ENCODE measurements at places on chromosomes 16 and 17. TPM values are rescaled to one million over a fixed set of nuclear protein-coding genes. Genes with fewer than 3 reads are reported as not detected.

The ATP2A3 gene
- total RNA-seq: 54.0 TPM

GRCh38 chr16:71412270-71413160 lies 29.3 kb downstream of the TLE7 start:
- DNase-seq: peak; percentile 67

The ANKRD13B gene
- total RNA-seq: 27.5 TPM

- no peak for DNase-seq
These were observed at the start of gene MPRIP for GRCh38 chr17:17042384-17042736. Gene MPRIP, plus strand, starts transcription at chr17:17042457. Its CDS starts 392 bp downstream, at chr17:17042849.

The DNAJA2 gene
- total RNA-seq: 63.7 TPM

DNA sequence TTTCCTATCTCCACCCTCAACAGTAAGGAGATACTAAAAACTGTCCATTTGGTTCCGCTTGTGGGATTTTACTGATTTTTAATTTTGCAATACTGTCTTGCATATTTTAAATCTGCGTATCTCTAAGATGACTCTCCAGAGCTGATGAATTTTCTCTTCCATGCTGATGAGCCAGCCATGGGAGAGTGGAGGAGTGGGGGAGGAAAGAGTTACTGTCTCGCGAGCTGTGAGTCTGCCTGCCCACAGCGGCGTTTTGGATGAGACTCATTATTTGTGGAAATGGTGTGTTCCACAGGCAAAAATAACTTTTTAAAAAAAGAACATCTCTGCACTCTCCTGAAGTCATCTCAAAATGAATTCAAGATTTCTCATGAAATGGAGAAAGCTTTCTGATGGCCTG lies 34.6 kb upstream of the MYOCD start:
- DNase-seq: no peak

DNA sequence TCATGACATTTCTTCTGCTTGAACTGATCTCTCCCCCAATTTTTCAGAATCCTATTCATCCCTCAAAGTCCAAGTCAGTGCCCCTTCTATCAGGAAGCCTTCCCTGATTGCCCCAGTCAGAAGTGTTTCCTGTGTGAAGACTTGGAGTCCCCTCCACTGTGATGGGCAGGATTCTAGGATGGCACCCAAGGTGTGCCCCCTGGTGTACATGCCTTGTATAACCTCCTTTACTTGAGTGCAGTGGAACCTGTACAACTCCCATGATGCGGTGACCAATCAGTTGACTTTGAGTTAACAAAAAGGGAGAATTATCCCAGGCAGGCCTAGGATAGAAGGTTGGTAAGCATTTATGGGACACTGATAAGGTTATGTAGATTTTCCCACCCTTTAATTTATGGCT lies 23.4 kb downstream of the MYH13 start:
- DNase-seq: no peak

DNA sequence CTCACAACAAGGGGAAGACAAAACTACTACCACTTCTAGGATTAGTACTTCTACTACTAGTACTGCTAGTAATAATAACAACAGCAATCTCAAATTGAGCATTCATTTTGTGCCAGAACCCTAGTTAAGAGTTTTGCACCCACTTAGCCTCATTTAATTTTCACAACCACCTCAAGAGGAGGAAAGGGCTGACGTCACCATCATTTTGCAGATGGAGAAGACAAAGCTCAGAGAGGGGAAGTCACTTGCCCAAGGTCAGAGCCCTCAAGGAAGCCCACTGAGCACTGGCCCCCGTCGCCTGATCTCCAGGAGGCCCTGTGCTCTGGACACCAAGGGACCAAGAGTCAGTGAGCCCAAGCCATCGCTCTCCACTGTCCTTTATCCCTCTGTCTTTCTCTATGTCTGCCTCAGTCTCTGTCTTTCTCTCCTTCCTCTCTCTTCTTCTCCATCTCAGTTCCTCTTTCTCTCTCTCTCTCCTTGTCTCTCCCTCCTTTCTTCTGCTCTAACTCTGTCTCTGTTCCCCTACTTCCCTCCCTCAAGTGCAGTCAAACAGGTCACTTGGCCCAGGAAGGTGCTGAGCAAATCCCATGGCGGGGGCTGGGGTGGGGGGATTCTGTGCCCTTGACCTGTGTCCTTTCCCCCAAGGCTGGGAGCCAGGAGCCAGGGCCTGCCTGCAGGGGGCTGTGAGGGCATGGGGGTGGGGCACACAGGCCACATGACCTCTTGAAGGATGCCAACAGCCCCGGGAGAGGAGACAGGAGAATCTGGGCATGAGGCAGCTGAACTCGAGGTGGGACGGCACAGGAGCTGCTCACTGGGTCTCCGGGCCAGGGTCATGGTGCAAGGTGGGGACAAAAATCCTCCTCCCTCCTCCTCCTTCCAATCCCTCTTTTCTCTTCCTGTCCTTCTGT lies 11.2 kb upstream of the NGFR start:
- DNase-seq: no peak

- no peak for DNase-seq
These were observed 37.9 kb downstream of the UBN1 start for GRCh38 chr16:4884972-4885874.

The GAS2L2 gene
- 0.11 TPM for total RNA-seq

DNA sequence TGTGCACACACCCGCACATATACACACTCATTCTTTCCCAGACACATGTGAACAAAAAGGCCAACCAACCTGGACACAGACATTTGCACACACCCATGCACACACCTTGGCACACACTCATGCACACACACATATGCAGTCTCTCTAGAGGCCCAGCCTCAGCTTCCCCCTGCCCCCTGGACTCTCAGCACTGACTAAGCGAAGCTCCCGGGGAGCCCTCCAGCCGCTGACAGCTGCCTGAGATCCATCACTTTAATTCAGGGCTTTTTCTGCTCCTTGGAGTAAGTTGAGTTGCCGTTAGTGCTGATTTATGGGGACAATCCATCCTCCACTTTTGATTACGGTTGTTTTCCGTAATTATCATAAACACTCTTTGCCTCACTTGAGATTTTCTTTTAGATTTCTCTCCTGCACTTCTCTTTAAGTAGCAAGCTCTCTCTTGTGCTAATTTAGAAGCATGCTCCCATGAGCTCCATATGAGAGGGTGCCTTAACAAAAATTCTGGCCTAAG lies 158.6 kb upstream of the CDC42EP4 start:
- no peak for DNase-seq

DNA sequence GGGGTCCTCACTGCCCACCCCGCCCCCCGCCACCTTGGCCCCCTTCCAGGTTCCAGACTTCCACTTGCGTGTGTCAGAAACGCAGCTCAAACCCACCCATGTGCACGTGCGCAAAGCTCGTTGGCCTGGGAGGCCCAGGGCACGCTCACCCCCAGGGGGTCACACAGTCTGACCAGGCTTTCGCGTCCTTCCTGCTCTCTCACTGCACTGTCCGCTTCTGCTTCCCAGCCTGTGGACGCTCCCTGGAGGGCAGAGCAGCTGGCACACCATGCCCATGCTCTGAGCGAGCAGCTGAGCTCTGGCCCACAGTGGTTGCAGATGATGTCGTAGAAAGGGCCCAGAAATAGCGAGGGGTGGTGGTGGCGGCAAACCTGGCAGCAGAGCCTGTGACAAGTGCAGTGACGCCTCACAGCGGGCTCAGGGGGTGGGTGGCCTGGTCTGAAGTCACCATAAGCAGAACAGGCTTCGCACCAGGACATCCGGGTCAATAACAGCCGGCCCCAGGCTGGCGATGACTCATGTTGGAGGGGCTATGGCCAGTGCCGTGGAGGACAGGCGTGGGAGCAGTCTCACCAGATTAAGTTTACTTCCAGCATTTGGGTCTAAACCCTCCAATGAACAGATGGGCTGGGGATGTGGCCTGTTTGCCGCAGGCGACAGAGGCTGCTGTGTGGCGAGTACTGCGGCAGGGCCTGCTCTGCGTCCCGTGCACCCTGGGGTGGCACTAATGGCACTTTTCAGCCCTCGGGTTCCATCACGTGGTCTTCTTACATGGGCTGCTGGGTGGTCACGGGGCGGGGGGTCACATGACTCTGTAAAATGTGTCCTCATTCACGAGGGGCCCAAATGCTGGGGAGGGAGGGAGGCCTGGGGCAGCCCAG lies 49.0 kb downstream of the NT5M start:
- no peak for DNase-seq

DNA sequence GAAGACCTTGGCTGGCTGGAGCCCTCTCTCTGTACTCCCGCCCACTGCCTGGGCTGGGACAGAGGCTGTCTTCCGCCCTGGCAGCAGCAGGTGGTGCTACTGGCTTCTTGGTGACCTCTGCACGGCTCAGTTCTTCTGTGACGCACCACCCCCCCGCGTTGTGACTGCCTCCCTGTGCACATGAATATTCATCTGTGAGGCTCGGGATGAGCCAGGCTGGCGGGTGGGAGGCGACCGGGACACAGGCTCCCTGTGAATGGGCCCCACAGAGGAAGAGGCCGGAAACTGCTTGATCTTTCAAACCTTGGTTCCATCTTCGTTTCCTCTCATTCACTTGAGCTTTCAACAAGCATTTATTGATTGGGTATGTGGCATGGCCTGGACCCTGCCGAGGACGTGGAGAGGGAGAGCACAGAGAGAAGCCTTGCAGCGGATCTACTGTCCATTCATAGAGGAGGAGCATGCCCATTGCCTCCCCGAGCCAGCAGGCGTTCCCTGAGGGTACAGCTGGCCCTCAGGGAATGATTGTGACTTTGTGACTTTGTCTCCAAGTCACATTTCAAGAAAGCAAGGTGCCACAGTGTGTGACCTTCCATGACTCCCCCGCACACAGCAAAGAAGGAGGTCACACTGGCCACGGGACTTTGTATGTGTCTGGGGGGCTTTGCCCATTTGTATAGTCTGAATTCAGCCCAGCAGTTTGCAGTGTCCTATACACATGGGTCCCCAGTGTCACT lies 45.0 kb downstream of the B9D1 start:
- DNase-seq: peak; percentile 26

- DNase-seq: peak; percentile 60
These were observed 61.4 kb downstream of the ZNF18 start for GRCh38 chr17:11935734-11936406.

DNA sequence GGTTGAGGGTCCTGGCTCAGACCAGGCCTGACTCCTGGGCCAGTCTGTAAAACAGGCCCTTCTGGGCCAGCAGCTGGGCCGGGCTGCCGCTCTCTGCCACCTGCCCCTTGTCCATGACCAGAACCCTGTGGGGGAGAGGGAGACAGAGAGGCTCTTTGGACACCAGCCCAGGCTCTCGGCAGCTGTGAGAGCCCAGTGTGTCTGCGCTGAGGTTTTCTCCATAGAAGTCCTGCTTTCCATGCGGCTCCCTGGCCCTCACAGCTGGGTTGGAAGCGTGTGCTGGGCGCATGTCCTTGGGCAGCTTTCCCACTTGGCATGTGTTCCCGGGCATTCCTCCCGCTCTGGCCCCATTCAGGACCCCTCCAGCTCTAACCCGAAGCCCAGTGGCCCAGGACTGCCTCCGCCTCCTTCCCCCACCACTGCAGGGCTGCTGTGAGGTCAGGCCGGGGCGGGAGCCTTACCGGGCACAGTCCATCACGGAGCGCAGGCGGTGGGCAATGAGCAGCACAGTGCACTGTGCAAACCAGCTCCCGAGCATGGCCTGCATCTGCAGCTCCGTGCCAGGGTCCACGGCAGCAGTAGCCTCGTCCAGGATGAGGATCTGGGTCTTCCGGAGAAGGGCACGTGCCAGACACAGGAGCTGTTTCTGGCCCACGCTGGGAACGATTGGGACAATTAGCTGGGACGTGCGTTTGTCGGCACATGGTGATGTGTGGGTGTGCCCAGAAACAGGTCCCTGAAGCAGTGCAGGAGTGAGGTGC lies 73.0 kb downstream of the ABCC6 start:
- DNase-seq: no peak

GRCh38 chr16:11105038-11105903 lies 150.7 kb downstream of the SOCS1 start:
- DNase-seq: no peak

The MAP2K3 gene
- total RNA-seq: 24.7 TPM

DNA sequence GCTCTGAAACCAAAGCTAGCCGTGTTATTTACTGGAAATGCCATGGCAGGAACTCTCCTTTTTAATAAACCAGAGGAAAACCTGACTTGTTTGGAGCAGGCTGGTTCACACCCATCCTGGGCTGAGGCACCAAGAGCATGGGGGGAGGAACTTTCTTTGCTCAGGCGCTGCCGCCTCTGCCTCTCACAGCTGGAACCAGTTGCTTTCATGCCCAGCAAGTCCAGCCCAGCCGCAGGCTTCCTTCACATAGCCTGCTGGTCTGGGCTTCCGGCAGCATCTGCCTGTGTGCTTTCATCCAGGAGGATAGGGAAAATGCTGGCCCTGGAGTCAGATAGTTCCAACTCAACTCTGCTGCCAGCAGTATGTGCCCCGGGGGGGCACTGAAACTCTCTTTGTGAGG lies 88.1 kb upstream of the ASIC2 start:
- no peak for DNase-seq

The KRTAP1-5 gene
- not detected for total RNA-seq

DNA sequence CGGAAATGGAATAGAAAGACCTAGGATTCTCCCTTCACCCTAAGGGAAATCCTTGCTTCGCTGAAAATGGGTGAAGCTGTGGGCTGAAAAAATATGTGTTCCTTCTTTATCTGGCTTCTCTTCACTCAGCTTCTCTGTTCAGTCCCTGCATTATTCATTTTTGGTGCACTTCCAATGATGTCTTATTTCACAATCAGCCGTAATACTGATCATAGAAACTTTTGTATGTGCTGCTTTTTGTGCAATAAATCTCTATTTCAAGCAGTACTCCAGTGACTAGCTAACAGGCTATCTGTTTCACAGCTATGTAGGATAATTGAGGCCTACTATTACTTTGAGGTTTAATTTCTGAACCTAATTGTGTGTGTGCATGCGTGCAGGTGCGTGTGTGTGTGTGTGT lies 144.6 kb downstream of the FOXL1 start:
- DNase-seq: no peak

DNA sequence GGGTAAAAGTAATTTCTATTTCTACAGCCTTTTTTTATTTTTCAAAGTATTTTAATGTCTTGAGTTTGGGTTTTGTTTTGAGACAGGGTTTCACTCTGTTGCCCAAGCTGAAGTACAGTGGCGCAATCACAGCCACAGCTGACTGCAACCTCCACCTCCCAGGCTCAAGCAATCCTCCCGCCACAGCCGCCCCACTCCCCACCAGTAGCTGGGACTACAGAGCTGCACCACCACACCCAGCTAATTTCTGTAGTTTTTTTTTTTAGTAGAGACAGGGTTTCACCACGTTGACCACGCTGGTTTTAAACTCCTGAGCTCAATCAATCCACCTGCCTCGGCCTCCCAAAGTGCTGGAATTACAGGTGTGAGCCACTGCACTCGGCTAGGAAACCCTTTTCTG lies 44.0 kb downstream of the TUBD1 start:
- DNase-seq: no peak

GRCh38 chr17:65074778-65075250 lies 18.3 kb upstream of the GNA13 start:
- no peak for DNase-seq

GRCh38 chr17:76826330-76827068 lies 41.7 kb upstream of the MGAT5B start:
- DNase-seq: no peak

GRCh38 chr17:66605541-66605940 lies 229.4 kb upstream of the CACNG5 start:
- DNase-seq: no peak

DNA sequence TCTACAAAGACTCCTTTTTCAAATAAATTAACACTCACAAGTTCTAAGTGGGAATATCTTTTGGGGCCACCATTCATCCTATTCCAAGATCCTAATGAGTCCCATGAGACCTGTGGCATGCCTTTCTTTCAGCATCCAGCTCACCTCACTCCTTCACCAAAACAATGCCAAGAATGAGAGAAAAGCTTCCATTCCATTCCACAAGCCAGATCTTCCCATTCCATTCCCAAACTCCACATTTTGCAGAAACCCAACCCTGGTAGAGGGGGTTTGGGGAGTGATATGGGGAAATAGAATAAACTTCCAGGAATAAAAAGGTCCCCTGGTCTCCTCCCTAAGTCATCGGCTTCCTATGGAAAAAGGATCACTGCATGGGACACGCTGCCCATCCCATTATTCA lies 392.2 kb downstream of the NPIPA8 start:
- no peak for DNase-seq

Measured in progenitor cell of endocrine pancreas (in vitro differentiated cells).